ENCODE measurements at places on chromosomes 5 and 9.
A peak's percentile ranks its signal among the peaks of the same experiment; 100 is the strongest.

GRCh38 chr5:157926977-157927376 is 68.0 kb upstream of the CLINT1 start:
- DNase-seq: no peak

DNA sequence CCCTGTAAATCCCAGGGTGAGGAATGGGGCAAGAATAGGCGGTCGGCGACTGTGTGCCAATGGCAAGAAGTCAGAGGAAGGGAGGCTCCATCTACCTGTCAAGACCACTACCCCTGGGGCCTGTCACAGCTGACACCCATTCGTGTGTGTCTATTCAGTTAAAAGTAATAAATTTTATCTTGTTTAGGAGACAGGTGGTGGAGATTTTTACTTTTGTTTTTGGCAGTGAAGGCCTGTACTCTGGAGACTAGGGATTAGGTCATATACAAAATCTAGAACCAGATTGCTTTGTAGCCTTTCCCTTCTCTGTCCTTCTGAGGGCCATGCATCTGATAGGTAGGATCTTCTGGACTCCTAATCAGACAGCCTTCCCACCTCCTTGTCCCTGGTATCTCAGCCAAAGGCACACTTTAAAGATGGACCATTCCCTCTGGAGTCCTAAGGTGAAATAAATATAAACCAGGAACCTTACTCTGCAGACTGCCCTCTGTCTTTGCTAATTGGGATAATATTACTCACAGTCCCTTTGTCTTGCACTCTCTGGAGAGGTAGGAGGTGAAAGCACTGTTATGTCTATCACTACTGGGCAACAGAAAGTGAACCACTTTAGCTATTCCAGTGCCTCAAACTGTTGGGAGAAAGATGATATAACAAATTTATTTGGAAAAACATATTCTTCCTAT is 213.2 kb upstream of the ACTBL2 start:
- no peak for DNase-seq

GRCh38 chr9:69223605-69224004 is 49.5 kb downstream of the TJP2 start:
- no peak for DNase-seq

DNA sequence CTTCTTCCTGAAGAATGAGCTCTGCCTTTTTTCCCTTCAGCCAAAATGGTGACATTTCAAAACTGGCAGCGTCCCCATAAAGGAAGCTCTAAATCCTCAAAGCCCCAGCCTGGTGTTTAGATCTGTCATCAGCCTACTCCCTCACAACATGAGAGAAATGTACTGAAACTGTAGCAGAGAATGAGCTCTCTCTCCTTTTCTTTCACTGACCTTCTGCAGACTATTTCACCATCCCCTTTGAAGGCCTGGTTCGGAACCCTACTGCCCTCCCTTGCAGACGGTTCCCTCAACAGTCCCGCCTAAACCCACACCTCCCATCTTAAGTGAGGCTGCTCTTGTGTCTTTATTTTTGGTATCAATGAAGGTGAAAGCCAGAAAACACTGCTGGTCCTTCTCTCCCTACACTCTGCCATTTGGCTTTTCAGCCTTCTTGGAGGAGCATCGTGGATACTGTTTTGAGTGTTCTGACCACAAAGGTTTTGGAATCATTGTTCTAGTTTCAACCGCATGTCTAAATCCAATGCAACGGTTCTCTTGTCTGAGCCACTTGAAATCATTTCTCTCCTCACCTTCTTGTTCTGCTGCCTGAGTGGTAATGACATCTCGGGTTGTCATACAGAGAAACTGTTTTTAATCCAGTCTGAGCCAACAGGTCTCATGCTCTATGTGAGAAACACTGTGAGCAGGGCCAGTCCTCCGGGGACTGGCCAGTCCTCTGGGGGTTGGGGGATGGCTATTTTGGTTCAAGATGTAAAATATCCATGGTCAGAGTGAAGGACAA is 39.0 kb downstream of the ITK start:
- peak; percentile 50 for DNase-seq

- DNase-seq: no peak
Measured at GRCh38 chr5:4361753-4362152, 766.1 kb downstream of the IRX1 start.

DNA sequence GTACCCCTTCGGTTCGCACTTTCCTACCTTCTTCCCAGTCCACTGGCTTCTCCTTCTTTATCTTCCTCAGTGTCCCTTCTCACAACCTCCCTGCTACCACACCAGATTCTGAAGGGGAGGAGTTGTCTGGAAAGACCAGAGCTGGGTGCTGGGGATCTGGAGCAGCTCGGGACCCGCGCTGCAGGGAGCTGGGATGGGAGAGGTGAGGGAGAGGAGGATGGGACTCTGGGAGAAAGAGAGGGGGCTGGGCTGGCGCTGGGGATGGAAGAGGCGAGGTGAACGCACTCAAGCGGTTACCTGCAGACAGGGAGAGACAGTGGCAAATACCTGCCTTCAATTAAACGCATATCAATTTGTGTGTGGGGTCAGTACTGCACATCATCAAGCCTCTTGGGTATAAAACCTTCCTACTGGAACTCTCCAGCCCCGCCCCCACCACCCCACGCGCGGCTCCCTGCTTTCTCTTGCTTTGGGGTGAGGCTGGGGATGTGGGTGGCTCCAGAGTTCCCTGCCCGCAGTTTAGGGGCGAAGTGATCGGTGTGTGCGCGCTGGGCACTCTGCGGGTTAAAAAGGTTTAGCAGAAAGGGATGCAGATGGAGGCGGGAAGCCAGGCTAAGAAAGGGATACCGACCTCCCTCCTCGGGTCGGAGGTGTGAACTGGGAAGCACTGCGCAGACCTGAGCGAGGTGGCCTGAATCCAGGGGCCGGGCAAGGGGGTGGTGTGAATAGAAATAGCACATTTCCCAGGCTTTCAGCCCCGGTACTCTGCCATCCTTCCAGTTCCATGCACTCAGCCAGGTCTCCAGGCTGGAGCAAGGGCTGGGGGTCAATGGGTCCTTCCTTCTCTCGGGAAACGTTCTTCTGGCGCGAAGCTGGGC is 977 bp upstream of the PAM start:
- no peak for DNase-seq

GRCh38 chr9:2155966-2156365 is 140.8 kb downstream of the SMARCA2 start:
- DNase-seq: no peak

All from GM12878 (cell line).